ENCODE measurements at places on chromosomes 12 and 14.

- no peak for DNase-seq
These were observed 1.0 kb downstream of the GMFB start for GRCh38 chr14:54487771-54488170.

GRCh38 chr14:64602826-64603225, 53.1 kb downstream of the PPP1R36 start:
- DNase-seq = no peak

GRCh38 chr12:122104844-122105243, 26.3 kb downstream of the MLXIP start:
- DNase-seq = no peak

GRCh38 chr12:75315518-75315917, 14.6 kb downstream of the CAPS2 start:
- DNase-seq = no peak

- no peak for DNase-seq
These were observed 350.7 kb downstream of the PRKD1 start for GRCh38 chr14:29576927-29577326.

GRCh38 chr12:89181271-89181920, 170.9 kb downstream of the DUSP6 start:
- DNase-seq = no peak

DNA sequence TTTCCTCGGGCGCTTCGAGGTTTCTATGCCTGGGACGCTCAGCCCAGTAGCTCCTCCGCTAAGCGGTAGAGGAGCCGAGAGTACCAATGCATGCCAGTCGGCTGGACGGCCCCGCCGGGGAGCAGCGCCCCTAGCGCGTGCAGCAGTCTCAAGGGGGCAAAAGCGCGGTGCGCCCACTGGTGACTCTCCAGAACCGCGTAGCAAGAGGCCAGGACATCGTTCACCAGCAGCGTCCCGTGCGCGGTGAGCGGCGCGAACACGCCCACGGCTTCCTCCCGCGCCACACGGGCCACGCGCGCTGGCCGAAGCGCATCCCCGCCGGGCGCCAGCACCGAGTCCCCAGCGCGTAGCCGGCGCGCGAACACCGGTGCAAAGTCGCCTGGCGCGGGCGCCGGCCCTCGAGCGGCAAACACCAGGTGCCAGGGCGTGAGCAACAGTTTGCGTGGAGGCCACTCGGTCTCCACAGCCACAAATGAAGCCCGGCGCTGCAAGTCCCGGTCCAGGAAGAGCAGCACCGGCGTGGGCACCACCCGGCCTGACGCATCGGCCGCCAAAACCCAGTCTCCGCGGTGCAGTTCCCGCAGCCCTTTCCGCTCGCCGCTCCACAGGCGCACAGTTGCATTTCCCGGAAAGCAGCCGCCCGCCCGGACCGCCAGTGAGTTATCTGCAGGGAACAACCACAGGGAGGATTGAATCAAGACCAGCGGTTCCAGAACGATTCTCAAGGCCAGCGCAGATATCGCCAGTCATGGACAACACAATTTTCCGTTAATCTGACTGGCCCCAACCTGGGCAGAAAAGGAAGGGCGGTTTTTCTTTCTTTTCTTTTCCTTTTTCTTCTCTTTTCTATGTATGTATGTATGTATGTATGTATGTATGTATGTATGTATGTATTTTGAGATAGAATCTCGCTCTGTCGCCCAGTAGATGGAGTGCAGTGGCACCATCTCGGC, 4.5 kb downstream of the DHH start:
- no peak for DNase-seq
